ENCODE measurements at places on chromosomes 3 and 15.

DNA sequence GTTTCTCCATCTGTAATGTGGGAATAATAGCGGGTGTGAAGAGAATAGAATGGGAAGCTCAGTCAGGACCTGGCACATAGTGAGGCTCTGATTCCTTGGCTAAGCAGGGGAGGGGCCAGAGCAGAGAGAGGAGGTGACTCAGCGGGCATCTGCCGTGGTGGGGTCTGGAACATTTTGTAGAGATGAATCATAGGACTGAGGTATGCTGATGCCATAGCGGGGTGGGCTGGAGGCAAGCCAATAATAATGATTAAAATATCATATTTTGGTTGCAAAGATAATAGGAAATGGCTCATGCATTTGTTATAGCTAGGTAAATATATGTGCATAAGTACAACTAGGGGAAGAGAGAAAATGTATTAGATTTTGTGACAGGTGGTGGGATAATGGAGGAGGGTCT lies 11.2 kb downstream of the TGM4 start:
- no peak for DNase-seq

DNA sequence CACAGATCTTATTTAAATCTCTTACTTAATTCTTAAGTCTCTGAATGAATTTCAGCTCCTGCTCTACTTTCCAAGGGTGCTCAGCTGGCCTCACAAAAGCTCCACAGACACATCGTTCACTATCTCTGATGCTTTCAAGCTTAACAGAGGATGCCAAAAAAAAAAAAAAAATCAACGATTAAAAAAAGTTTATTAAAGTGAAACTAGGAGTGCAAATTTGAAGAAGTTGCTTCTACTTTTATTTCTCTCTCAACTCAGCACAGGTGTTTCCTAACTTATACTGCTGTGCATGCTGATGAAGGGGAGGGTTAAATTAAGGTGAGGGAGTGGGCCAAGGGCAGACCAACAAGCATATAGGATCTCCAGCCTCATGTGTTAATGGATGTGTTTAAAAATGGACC lies 157.2 kb downstream of the TIGIT start:
- DNase-seq: no peak

DNA sequence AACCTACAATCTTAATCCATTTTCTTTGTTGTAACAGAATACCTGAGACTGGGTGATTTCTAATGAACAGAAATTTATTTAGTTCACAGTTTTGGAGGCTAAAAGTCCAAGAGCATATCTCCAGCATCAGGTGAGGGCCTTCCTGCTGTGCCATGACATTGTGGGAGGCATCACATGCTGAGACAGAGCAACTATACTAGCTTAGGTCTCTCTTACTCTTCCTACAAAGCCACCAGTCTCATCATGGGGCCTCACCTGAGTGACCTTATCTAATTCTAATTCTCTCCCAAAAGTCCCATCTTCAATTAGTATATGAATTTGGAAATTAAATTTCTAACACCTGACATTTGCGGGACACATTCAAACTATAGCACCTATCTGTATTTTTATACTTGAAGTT lies 247.1 kb upstream of the MRPL3 start:
- DNase-seq: no peak

DNA sequence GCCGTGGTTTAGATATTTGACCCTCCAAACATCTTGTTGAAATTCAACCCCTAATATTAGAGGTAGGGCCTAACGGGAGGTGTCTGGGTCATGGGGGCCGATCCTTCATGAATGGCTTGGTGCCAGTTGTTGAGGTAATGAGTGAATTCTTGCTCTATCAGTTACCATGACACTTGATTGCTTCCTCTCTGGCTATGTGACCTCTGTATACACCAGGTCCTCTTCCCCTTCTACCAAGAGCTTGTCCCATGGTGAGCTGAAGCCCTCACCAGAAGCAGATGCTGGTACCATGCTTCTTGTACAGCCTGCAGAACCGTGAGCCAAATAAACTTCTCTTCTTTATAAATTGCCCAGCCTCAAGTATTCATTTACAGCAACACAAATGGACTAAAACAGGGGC lies 41.8 kb upstream of the TIPARP start:
- no peak for DNase-seq

DNA sequence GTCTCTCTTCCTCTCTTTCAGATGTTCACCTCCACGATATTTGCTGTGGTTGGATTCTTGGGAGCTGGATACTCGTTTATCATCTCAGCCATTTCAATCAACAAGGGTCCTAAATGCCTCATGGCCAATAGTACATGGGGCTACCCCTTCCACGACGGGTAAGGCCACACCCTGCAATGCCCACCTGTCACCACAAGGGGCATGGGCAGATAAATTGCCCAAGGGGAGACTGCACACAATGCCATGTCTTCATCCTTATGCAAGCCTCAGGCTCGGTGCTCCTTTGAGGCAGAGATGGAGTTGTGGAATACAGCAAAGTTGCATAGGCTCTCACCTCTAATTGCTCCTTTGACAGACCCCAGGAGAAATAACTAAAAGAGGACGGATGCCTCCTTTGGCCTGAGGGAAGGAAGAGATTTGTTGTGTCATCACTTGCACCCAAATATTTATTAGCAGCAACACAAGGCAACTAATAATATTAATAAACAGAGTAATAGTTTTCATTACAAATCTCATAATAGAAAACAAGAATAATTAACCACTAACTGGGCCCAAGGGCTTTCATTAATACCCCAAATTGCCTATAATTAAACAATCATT lies 13.2 kb downstream of the TM4SF4 start:
- DNase-seq: peak; percentile 22

- DNase-seq: no peak
These were observed 324.0 kb upstream of the SLCO3A1 start for GRCh38 chr15:91529534-91529933.

DNA sequence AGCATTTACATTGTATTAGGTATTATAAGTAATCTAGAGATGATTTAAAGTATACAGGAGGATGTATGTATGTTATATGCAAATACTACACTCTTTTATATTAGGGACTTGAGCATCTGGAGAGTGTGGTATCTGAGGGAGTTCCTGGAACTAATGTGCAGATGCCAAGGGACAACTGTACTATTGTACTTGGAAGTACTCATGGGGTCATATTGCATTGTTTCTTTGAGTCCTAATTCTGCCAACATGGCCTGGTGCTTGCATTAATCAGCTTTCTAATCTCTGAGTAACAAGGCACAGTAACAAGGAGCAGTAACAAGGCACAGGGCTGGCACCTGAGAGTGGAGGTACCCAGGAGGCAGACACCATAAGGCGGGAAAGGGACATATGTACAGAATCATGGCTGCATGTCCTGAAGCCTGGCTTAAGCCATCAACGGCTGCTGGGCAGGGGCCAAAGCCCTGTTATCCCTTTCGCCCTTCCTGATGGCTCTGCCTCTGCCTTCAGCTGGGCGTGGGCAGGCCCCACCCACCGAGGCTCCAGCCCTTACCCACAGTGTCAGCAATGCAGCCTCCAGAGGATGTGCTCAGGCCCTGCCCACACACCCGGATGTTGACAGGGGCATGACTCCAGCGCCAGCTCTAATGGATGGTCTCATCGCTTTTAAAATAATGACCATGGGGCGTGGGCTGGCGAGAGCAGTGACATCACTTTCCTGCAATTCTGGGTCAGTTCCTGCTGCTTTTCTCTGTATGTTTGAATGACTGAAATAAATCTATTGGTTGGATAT lies 22.9 kb downstream of the CEMIP start:
- DNase-seq: no peak
